Activated CD8-positive, alpha-beta memory T cell treated with anti-CD3 and anti-CD28 coated beads for 4 hours (primary cell): ENCODE measurements at places on chromosomes 2 and 18.

DNA sequence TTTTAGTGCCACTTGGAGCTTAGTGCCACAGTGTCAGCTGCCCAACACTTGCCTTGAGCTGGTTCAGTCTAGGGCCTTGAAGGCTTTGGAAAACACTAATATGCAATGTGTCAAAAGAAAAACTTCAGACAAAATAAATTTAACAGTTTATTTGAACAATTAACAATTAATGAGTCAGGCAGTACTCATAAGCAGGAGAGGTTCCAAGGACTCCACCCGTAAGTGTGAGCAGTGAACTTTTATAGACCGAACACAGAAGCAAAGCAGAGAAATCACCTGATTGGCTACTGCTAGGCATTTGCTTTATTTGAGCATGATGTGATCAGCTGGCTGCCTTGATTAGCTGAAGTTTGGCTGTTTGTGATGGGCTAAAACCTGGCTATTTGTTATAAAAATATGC, 49.5 kb upstream of the TBC1D8 start:
- DNase-seq: no peak

- DNase-seq: no peak
These were observed 10.1 kb downstream of the AMER3 start for GRCh38 chr2:130765464-130765863.

DNA sequence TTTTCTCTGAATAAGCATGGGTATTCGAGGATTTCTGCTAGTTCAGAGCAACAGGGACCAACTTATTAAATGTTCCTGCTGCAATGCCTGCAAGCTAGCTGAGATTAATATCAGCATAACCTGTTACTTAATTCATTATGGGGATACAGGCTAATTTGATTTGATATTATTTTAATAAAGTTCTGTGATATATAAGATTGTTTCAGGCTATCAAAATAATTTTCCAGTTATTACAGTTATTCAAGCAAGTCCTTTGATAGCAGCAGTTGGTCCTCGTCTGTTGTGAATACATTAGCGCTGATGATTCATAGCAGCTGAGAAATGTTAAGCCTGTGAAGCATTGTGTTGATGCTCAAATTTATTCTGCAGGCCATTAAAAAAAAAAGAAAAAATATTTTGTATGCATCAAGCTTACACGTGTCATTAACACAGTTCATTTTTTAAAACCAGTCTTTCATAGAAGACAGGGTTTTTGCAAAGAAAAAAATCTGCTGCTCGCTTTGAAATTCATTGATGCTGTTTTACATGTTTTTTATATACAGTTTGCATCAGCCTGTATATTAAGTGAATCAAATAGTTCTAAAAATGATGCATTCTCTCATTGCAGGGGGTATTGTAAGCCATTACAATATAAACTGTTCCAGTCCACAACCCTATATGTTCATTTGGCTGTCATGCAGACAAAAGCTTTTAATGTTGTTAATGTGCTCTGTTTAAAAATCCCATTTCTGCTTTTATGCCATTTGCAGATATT, 482.5 kb downstream of the BCL11A start:
- no peak for DNase-seq

GRCh38 chr2:133791191-133791590, 222.9 kb upstream of the NCKAP5 start:
- DNase-seq: no peak

- DNase-seq: no peak
These were observed 27.8 kb downstream of the ANKRD62 start for GRCh38 chr18:12121175-12122042.

GRCh38 chr2:64276417-64277095, 132.3 kb upstream of the PELI1 start:
- DNase-seq: no peak

DNA sequence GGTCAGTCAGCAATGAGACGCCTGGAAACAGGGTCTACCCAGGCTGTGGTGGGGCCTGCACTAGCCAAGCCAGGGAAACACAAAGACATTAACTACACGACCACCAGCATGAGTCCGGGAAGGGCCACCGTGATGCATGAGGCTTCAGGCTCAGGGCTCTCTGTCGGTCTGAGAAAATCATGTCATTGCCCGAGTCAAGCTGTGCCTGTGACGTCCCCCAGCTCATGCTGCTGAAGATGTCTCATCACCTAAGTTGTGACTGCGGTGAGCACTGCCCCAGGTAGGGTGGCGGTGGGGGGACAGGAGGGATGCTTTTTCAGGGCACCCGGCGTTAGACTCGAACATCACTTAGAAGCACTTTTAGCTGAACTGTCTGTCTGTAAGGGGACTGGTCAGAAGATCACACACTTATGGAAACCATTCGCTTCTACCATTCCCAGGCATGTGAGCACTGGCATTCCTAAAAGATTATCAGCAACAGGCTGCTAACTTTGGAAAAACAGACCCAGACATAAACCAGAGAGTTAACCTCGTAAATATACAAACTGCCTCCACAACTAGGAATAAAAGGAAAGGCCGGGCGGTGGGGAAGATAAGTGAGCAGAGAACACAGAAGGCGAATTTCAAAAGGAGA, 234.5 kb downstream of the HDAC4 start:
- DNase-seq: no peak

DNA sequence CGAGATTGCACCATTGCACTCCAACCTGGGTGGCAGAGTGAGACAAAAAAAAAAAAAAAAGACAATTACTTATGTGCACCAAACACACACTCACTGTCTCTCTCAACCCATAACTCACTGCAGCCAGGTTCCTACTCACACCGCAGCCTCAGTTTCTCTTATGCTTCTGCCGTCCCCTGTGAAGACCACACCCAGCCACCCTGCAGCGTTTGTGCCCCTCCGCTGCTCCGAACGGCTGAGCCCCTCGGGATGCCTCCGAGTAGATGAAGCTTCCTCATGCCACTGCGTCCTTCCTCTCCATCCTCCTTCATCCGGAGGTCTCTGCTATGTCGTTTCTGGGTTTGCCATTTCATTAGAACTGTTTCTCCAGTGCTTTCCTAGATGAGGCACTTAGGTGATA, 160.1 kb downstream of the TWIST2 start:
- no peak for DNase-seq

DNA sequence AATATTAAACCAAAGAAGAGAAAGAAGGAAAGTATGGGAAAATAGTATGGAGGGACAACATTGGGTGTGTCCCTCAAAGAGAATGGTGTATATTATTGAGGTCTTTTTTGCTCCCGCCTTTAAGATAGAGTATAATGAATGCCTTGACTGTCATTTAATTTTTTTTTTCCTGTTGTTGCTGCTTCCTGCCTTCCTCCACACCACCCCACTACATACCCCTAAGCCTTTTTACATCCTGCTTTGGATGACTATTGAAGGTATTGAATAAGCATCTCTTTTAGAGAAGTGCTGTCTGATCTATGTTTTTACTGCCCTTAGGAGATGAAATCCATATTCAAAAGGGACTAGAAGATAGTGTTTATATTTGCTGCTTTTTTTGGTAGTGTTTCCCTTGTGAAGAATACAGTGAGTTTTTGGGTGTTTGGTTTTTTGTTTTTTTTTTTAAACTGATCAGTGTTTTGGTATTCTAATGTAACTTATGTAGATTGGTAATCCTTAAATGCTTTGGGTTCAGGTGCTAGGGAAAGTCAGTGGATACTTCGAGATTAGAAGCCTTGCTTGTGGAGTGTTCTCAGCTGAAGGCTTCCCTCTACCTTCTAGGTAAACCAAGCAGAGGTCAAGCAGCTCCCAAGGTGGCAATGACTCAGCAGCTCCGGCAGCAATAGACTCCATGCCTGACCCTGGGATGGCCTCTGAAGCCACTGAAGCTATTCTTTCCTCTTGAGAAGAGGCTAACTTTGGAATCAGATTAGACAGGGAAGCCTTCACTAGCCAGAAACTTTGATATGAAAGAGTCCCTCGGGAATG, 5.0 kb downstream of the FZD7 start:
- no peak for DNase-seq

- DNase-seq: no peak
These were observed 8.0 kb downstream of the ZNF516 start for GRCh38 chr18:76487070-76487469.

- DNase-seq: no peak
These were observed 501.1 kb upstream of the TNP1 start for GRCh38 chr2:217360781-217361482.

DNA sequence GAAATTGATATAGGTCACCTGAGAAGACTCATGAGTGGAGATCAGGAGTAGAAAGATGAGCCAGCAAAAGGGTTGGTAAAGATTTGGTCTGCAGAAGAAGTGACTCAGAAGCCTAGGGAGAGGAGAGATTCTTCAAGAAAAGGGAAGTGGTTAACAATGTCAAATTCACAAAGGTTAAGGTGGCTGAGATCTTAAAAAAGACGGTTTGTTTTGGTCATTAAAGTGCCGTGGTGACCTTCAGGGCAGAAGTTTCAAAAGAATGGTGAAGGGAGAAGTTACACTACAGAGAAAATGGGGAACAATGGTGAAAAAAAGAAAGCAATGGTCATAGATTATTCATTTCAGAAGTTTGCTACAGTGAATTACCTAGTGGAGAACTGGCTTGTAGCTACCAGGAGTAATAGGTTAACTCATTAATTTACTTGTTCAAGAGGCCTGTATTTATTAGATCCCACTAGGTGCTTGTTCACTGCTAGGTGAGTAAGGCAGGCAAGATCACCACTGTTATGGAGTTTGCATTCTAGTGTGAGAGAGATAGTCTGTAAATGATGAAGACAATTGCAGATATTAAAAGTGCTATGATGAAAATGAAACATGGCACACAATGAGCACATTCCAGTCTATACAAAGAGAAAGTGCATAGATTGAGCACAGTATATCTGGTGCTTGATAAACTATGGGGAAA, 43.0 kb downstream of the FBXO48 start:
- no peak for DNase-seq

DNA sequence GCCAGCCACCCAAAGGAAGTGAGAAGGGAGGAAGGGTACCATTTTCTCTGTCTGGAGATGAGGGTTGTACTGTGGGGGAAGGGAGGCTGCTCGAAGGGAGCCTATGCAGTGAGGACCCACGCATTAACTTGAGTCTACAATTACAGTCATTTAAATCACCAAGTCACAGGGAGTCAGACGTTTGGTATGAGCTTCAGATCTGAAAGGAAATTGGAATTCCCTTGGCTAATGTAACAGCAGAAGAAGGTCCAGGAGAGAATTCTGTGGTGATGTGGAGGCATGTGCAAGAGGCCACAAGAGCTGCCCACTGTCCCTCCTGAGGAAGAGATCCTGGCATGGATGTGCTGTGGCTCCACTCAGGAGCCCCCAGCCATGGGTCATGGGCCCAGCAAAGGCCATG, 22.5 kb downstream of the DAPL1 start:
- no peak for DNase-seq

- no peak for DNase-seq
These were observed 57.9 kb upstream of the ARHGAP15 start for GRCh38 chr2:143071185-143071876.

GRCh38 chr2:195021711-195022507, 635.1 kb upstream of the SLC39A10 start:
- DNase-seq: no peak

- no peak for DNase-seq
These were observed 7.6 kb downstream of the DLX1 start for GRCh38 chr2:172092716-172093415.

DNA sequence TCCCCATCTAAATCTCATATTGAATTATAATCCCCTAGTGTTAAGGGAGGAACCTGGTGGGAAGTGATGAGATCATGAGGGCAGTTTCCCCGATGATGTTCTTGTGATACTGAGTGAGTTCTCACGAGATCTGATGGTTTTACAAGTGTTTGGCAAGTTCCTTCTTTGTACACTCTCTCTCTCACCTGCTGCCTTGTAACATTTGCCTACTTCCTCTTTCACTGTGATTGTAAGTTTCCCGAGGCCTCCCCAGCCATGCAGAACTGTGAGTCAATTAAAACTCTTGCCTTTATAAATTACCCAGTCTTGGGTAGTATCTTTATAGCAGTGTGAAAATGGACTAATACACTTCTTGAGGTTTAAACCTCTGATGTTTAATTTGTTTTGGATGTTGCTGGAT, 177.5 kb downstream of the CD8B2 start:
- no peak for DNase-seq

- DNase-seq: no peak
These were observed 22.9 kb downstream of the ZNF532 start for GRCh38 chr18:58887613-58887963.

- DNase-seq: no peak
These were observed 752 bp upstream of the BAZ2B start for GRCh38 chr2:159617100-159617499.

DNA sequence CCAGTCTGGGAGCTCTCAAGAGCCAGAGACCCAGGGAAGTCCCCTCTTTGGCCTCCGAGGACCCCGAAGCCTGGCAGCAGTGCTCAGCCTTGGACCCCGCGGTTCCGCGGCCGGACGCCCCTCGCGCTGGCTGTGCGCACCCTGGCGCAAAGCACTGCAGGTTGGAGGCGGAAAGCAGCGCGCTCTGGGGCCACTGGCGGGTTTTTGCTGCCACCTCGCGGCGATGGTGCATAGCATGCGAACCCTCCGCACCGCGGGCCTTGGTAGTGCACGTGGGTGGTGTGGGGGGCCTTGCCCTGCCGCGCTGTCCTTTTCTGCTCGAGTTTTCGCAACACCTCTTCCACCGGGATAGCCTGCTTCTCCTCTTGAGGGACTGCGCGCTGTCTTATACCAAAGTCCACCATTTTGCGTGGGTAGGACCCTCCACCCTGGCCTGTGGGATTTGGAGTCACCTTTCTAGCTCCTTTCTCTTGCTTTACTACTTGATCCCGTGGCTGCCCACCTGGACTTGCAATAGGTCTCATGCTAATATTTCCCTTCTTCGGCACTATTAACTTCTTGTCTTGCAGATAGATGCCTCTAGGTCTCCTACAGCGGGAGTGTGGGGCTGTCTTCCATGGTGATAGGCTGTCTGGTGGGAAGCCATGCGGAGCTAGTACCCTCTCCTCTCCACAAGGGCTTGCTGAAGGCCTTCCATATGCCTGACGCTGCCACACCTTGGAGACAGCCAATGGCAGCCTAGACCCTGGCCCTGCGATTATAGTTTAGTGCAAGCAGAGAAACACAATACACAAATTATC, 14.3 kb downstream of the SIX3 start:
- DNase-seq: peak; percentile 49

DNA sequence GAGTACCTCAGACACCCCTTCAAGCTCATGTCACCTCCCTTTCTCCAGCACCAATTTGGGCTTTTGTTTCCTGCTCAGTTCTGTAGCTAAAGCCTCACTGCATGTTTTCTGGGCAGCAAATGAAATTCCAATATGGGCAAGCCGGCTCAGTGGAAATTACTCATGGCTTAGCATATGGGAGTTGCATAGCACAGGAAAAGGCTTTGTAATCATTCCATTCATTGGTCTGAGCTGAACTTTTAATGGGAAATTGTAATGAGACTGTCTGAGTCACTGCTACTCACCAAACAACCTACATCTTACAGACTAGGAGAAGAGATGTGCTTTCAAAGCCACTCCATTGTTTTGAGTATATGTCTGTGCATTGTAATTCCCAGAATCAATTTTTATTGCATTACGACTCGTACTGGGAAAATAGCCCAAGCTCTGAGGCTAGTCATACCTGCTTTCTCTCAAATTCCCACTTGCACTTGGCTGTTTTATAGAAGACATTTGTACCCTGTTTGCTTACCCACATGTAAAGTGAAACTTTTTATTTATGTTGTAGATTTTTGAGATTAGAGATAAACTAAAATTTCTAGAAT, 139.5 kb upstream of the LRATD1 start:
- no peak for DNase-seq
